MM.1S (cell line): ENCODE measurements at places on chromosomes 7 and 10.

DNA sequence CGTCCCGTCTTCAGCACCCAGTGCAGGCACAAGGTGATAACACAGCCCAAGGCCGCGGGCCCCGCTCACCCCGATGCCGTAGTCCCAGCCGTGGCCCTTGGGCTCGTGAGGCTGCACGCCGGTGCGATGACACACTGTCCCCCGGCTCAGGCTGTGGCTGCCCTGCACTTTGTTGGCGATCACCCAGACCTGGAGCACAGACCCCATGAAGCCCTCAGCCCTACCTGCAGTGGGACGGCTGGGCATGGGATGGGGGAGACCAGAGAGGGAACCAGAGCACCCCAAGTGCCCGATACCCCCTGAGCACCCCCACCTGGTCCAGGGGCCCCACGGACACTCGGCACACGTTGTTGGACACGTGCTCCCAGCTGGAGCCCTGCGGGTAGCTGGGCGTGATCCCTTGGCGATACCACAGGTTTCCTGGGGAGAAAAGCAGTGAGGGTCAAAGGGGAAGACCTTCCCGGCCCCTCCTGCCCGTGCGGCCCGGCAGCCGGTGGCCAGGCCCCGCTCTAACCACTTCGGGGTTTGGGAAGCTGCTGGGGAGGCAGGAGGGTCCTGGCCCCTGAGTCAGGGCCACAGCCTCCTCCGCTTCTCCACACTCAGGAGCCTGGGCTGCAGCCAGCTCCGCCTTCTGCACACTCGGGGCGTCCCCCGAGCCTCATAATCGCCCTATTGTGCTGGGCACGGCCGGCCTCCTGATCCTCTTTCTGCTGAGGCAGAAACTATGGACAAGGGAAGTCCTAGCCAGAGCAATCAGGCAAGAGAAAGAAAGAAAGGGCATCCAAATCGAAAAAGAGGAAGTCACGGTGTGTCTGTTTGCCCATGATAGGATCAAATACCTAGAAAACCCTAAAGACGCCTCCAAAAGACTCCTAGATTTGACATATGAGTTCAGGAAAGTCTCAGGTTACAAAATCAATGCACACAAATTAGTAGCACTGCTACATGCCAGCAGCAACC is 6.7 kb downstream of the BHLHA15 start:
- no peak for DNase-seq

GRCh38 chr7:77684030-77684429 is 12.2 kb upstream of the RSBN1L start:
- DNase-seq, result no peak

DNA sequence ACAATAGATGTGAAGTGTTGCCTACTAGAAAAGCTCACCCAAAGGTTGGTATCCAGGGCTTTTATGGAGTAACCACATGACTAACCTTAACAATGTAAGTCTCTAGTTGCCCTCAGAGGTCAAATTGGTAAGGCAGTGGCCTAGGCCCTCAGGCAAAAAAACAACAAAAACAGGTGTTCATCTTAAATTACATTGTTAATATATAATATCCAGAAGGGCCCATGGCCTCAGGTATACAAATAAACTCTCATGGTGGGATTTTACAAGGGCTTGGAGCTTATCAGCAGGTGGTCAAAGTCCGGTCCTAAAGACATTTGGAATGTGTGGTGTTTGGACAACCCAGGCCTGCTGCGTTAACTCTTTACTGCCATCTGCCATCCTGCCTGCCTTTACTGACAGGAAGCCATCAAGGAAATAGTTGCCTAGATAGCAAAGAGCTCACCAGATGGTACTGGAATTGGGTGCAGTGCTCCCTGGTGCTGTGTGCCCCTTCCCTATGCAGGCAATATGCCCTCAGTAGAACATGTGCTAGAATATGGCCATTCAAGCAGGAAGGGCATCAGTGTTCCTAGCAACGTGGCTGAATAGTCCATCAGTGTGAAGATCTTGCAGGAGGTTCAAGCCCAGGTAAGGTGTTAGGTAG is 36.2 kb downstream of the TOMM7 start:
- DNase-seq, result no peak

DNA sequence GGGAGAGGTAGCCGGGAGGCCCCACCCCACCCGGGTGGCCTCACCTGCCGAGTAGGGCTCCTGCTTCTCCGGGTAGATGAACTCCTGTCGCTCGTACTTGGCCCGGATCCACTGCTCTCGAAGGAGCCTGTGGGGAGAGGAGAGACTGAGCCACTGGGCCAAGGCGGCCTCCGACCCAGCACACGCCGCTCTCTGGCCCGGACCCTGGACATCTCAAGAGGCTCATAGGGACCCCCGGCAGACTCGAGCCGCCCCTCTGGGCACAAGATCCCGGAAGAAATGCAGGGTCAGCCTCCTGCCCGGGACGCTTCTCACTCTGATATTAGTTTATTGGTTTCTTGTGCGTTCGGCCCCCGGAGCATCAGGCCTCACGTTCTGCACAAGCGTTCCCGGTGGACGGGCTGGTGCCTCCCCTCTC is 34.5 kb downstream of the ADAP1 start:
- DNase-seq, result no peak

- DNase-seq, result no peak
These were observed 32.2 kb downstream of the BAIAP2L1 start for GRCh38 chr7:98368716-98369115.

DNA sequence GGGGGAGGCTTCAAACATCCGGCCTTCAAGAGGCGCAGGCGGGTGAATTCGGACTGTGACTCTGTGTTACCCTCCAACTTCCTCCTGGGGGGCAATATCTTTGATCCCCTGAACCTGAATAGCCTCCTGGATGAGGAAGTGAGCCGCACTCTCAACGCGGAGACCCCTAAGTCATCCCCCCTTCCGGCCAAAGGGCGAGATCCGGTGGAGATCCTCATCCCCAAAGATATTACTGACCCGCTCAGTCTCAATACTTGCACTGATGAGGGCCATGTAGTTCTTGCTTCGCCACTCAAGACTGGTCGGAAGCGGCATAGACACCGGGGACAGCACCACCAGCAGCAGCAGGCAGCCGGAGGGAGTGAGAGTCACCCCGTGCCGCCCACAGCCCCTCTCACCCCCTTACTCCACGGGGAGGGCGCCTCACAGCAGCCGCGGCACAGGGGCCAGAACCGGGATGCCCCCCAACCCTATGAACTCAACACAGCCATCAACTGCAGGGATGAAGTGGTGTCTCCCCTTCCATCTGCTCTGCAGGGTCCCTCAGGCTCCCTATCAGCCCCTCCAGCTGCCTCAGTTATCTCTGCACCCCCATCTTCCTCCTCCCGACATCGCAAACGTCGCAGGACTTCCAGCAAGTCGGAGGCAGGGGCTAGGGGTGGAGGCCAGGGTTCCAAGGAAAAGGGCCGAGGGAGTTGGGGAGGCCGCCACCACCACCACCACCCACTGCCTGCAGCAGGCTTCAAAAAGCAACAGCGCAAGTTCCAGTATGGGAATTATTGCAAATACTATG is 1.1 kb downstream of the MEPCE start:
- no peak for DNase-seq

DNA sequence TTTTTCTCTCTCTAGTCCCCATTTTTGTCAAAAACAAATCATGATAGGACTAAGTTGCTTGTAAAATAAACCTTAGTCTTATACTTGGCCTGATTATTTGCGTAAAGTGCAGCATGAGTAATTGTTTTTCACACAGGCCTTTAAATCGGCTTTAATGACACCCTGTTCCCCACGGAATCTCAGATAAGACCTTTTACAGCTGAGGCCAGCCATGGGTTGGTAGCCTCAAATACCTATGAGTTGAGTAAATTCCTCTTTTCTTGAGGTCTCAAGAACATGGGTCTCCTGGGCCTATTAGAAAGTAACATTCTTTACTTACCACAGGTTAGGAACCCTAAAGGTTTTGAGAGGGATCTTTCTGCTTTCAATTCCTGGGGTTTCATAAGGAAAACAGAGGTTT is 761.0 kb upstream of the PHF14 start:
- DNase-seq, result no peak

- DNase-seq, result no peak
These were observed 10.3 kb downstream of the AKR1B1 start for GRCh38 chr7:134448356-134449229.

DNA sequence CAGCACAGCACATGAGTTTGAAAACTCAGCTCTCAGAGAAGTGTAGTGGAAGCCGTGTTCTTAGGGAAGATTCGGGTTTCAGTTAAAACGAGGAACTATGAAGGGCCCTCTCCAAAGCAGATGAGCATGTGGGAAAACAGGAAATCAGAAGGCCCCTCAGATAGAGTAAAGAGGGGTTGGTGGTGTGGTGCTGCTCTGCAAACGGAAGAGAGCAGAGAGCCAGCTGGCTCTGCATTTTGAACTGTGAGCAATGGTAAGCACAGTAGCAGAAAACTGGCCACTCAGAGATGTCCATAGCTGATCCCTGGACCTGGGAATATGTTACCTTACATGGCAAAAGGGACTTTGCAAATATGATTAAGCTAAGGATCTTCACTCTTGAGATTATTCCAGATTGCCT is 27.9 kb upstream of the CUL1 start:
- no peak for DNase-seq

- DNase-seq, result peak; percentile 40
These were observed 10.3 kb downstream of the PKD1L1 start for GRCh38 chr7:47937711-47938573.

DNA sequence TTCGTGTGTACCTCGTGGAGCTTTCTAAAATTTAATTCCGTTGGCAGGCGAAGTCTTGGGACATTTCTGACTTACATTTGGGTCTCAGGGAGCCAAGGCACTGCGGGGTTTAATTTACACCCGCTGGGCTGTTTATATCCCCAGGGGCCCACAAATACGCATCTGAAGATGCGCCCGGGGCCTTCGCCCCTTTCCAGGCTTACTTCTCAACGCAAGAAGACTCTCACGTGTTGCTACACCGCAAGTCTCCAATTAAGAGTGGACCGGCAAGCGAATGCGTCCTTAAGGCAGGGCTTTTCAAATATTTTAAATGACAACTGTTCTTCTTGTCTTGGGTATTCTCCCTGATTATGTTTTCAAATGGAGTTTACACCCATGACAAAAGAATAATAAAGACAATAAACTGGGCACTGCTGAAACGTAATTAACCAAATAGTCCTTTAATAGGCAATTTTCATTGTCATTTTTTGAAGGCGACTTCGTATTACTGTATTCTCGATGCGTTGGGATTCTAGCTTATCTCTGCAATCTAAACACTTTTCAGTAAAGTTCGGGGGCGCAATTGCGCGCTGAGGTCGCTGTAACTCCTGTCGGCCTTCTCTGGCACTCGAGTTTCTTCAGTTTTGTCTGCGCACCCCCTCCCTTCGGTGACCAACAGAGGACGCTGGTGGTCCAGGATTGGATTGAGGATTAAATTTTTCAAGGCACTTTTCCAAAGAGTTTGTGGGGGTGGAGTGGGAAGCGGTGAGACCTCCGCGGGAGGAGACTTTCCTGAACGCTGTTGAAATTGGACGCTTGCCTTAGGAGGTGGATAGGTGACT is 837 bp upstream of the IGFBP3 start:
- DNase-seq, result peak; percentile 74

GRCh38 chr10:130234171-130234965 is 98.2 kb downstream of the GLRX3 start:
- no peak for DNase-seq

DNA sequence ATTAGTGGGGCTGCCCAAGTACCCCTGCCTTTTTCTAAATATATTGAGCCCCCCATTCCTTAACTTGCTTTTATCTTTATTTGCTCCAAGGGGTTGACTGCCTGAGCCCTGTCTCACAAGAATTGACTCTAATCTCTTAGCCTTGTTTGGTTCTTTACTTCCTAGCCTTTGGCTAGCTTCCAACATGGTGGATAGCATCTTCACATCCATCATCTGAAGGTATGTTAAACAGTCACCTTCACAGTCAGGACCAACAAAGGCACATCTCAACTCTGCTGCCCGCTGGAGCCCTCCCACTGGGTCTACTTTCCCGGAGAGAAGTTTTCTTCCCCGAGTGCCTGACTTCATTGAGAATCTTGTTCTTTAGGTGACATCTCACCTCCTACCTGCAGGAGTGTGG is 329.5 kb downstream of the GPR158 start:
- no peak for DNase-seq

DNA sequence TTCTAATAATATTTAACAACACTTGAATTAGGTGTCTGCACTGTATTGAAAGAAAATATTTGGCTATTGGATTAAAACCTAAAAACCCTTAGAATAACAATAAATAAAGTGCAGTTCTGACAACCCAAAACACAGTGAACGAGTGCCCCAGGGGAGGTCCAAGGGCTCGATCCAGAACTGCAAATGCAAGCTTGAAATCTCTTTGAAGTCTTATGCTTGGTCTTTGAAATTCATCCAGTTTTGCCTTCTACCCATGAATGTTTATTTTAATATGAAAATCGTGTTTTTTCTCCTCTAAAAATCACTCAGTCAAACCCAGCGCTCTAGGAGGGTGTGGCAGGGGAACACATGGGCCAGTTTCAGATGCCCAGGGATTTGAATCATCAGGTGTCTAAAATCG is 119.5 kb downstream of the MTPAP start:
- no peak for DNase-seq

DNA sequence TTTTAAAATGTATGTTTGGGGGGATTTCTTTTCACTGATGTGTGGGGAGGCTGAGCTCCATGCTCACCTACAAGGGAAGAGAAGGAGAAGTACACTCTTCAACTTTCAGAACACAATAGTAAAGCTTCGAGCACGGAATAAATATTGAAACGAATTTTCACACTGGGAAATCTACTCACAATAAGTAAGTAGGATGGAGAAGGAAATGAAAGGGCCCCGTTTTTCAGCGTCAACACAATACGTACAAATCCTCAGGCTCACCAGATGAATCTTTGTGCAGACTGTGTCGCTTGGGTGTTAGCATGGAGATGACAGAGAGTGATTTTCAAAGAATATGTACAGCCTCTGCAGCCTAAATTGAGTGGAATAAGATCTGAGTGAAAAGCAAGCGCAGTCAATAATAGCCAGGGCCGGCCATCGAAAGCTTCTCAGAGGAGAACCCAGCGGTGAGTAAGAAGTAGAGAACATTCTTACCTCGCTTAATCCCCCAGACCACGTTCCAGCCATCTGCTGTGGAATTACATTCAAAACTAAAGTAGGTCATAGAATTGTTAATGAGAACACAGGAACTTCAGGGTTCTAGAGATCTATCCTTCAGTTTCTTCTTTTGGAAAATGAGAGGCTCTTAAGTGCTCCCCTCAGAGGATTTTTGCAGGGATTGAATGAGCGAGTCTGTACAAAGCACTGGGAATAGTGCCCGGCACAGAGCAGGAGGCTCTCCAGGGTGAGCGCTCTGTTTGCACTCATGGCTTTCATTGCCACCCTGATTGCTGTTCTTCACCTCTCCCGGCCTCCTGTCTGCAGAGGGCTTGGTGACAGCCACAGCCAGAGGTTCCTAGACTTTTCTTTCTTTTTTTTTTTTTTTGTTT is 292.8 kb downstream of the SFMBT2 start:
- no peak for DNase-seq

- DNase-seq, result no peak
These were observed 81.6 kb downstream of the CDK14 start for GRCh38 chr7:90677486-90678404.

GRCh38 chr7:106015381-106016218 is 52.5 kb downstream of the CDHR3 start:
- no peak for DNase-seq

GRCh38 chr10:44418637-44419036 is 33.7 kb upstream of the CXCL12 start:
- DNase-seq, result no peak

GRCh38 chr10:121772884-121773283 is 154.9 kb downstream of the ATE1 start:
- DNase-seq, result no peak
